ENCODE measurements at places on chromosomes 1 and 21.

GRCh38 chr1:221923929-221924598 is 182.2 kb upstream of the DUSP10 start:
- DNase-seq = no peak

DNA sequence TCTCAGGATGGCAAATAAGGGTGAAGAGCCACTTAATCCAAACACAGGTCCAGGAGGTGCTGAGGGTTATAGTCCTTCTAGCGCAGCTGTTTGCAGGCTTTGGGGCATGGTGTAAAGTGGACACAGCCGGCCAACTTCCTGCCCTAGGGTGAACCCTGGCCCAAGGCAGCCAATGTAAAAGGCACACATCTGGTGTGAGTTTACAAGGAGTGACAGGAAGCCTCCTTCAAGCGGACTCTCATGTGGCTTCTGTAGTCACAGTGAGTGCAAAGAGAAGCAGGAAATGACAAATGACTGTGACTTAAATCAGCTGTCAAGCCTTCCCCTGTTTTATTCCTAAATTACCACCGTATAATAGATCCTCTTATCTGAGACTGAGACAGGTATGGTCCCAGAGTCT is 213.0 kb downstream of the CRB1 start:
- no peak for DNase-seq

GRCh38 chr1:159180516-159180915 is 9.1 kb downstream of the CADM3 start:
- no peak for DNase-seq

GRCh38 chr1:157961805-157962762 is 31.4 kb upstream of the KIRREL1 start:
- DNase-seq = no peak

DNA sequence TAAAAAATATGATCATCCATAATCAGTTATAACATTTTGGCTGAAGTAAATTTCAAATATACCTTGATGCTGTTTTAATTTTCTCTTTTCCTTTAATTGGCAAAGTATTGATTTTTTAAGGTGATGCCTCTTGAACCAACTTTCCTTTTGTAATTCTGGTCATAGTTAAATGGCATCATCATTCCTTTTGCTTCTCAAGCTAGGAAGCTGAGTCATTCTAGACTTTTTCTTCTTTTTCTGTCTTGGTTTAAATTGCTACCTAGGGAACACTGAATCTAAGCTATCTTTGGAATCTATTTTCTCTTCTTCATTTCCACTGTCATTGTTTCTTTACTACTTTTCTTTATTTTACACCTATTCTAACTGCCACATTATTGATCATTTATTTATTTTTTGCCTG is 162.7 kb downstream of the HMCN1 start:
- DNase-seq = no peak

GRCh38 chr1:208069317-208069716 is 158.4 kb upstream of the CD34 start:
- no peak for DNase-seq

DNA sequence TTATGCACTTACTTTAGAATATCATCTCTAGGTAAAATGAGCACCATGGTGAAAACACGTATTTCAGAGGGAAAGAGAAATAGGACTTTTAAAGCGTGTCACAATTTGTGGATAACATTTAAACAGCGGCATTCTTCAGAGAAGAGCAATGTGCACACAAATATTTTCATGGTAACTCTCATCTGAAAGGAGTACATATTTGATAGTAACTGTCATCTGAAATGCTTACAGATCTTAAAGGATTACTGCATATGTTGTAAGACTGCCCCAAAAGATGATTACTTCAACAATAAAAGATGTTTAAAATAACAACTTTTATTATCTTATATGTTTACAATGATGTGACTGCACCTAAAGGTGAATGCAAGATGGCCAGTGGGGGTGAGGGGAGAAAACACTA is 408.8 kb downstream of the PLA2G4A start:
- DNase-seq = no peak

DNA sequence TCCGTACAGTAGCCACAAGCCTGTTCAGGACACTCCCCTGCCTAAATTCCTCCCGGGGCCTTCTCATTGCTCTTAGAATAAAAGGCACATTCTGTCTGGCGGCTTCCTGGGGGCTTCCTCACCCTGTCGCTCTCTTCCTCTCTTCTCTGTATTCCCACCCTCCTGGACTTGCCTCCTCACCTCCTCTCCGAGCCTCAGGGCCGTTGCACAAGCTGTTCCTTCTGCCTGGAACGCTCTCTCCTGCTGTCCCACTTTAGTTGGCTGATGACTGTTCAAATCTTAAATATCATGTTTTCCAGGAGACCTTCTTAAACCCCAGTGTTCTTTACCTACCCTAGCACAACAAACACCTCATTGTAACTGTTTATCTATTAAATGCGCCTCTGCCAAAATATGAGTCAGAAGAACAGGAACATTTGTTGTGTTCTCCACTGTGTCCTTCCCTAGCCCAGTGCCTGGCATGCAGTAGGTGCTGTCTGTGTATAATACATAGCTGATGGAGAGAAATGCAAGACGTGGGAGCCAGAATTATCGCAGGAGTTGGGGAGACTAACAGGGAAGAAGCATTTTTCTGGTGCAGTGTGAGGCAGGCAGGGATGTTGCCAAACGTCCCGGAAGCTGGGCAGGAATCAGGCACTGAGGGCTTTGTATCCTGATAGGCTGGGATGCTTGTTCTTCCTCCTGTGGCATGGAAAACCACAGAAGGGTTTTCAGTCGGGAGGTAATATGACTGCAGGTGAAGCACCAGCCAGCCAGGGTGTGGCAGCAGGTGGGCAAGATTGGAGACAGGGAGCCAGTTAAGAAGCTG is 24.1 kb upstream of the THRAP3 start:
- DNase-seq = no peak

- DNase-seq = no peak
These were observed 48.5 kb downstream of the AJAP1 start for GRCh38 chr1:4702932-4703331.

GRCh38 chr1:99198393-99198792 is 65.9 kb upstream of the PLPPR4 start:
- no peak for DNase-seq

DNA sequence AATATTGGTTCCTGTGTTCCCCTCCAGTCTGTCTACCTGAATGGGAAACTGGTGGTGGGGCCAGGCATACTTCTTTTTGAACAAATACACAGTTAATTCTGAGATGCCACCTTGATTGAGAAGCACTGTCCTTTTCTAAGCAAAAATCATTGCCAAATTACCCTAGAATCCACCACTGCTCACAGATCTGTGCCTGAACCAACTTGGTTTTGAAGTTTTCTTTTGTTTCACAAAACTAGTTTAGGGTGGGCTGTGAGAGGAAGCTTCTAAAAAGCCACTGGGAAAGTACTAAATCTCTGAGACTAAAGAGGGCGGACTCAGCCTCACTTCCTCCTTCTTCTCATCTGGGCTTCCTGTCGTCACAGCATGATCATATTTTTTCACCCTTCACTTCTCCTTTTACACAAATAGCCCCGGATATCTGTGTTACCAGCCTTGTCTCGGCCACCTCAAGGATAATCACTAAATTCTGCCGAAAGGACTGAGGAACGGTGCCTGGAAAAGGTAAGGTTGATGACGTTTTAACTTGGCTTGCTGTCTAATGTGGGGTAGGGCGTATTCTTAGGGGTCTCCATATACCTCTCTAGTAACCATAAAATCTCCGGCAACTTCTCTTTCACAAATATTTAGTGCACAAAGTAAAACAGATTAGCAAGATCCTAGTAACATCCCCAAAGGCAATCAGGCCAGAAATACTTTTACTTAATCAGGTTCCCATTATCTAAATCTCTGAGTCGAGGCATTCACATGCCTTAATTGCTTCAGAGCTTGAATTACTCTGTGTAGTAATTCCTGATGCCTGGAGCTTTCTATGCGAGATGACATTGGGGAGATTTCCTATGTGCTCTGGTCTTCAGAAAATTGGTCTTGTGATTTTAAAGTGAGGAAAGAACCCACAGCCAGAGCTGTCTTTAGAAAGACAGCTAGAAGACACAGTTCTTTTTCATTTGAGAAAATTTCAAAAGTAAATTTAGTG is at the start of gene CD53:
CD53 (plus strand) TSS at position 404 of the 976 bp plus-strand sequence. CDS start 18,261 bp downstream, outside the sequence.
- DNase-seq = no peak

DNA sequence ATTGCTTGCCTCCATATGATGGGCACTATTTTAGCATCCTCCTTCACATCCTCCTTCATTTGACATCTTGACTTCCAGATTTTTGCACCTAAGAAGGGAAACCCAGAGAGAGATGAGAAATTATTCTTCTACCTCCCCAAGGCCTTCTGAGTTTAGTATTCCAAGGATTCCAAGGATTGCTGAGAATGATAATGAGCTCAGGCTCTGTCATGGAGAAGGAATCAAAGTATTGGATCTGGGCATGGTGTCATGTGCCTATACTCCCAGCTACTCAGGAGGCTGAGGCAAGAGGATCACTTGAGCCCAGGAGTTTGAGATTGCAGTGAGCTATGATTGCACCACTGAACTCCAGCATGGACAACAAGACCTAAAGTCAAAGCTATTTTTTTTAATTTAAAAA is 26.6 kb upstream of the ZNF281 start:
- no peak for DNase-seq

- DNase-seq = no peak
These were observed 198.1 kb upstream of the KIAA0040 start for GRCh38 chr1:175390522-175391254.

DNA sequence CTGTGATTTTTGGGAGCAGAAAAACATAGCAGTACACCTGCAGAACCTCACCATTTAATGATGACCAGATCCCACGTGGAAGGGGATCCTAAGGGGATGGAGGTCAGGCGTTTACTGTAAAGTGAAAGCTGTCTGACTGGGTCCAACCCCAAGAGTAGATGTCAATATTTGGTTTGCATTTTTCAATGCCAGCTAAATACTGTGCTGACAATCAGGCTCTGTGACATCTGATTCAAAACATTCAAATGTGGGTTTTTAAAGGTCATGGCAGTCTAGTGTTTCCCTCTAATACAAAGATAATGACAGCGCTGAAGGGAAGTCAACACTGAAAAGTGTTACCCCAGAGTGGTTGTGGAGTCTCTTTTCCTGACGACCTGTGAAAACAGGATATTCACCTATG is 68.1 kb downstream of the SPAG17 start:
- DNase-seq = no peak

DNA sequence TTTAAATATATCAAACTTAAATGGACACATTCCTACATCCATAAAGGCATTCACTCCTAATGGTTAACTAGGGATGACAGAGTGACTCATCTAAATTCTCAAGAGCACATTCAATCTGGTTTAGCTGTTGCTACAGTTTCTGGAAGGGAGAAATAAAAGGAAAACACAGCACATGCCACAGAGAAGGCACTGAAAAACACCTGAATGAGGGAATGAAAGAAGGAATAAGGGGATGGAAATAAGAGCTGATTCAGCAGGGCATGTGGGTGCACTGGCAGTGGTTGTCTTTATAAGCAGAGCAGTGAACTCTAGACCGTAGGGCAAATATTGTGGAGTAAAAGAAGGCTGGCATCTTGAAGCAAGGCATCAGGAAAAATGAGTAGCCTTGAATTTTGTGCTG is 79.3 kb downstream of the LHX4 start:
- DNase-seq = no peak

- peak; percentile 77 for DNase-seq
These were observed 20.0 kb downstream of the METTL13 start for GRCh38 chr1:171801487-171801891.

DNA sequence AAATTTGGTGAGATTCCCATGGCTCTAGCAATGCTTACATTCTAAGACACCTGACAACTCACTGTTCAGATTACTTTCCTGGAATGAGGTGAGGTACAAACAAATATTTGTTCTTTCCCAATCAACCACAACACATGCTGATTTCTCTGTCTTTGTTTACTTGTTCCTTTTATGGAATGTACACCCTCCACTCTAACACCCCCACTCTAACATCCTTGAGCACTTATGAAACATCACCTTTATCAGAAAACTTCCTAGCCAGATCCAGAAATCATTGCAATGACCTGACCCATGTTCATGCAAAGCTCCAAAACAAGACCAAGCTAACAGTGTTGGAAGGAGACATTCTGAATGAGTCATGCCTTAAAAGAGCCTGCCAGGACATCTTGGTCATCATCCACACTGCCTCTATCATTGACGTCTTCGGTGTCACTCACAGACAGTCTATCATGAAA is 35.5 kb downstream of the HSD3B1 start:
- no peak for DNase-seq

- peak; percentile 8 for DNase-seq
These were observed 194.8 kb downstream of the EIF4G3 start for GRCh38 chr1:20981915-20982314.

GRCh38 chr1:214447557-214447871 is 103.9 kb downstream of the PTPN14 start:
- no peak for DNase-seq

GRCh38 chr1:44637702-44638411 is 36.4 kb downstream of the TMEM53 start:
- DNase-seq = no peak

DNA sequence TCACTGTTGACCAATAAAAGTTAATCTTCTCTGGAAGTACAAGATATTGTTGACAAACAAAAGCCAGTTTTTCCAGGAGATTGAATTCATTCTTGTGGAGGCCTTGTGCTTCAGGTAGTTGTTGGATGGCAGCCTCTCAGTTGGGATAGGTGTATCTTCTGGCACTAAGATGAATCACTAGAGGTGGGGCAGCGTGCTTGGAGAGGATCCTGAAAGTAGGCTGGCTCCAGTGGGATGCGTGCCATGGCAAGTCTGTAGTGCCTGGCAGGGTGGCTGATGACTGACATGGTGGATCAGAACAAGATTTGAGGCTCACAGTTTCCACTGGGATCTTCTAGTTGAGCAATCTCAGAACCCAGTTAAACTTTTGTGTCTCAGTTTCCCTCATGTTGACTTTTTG is 2.4 kb downstream of the VPS13D start:
- DNase-seq = peak; percentile 41

DNA sequence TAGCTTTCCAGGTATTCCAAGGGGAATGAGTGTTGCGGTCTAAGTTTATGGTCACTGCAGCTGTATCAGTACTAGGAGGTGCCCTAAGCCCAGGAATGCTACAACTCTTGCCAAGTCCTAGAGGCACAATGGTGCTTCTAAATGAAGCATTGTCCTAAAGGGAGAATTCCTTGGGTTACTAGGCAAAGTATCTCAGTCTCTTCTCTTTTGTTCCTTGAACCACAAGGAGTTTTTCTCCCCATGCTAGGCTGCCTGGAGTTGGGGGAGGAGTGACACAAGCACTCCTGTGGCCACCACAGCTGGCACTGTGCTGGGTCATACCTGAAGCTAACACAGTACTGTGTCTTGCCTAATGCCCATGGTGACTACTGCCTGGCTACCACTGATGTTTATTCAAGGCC is 50.7 kb downstream of the KMO start:
- DNase-seq = no peak
